Mesothelial cell of epicardium (in vitro differentiated cells): ENCODE measurements at places on chromosomes 3 and 15.

DNA sequence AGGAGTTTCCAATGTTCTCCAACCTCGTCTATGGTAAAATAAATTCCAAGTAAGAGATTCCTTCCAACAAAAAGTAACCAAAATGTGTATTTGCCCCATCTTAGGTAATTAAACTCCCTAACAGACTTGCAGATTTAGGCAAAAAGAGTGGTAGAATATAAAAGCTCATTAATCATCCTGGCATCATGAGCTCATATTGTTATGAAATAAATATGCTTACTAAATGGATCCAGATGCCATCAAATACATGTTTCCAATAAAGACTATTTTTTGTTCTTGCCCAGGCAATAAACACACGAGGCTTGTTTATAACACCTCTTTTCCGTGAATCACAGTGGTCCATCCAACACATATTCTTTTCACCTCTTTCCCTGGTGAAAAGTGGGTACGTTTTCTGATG, 189.4 kb downstream of the THSD4 start:
- no peak for DNase-seq

GRCh38 chr15:96361309-96362010, 31.0 kb downstream of the NR2F2 start:
- DNase-seq: no peak

DNA sequence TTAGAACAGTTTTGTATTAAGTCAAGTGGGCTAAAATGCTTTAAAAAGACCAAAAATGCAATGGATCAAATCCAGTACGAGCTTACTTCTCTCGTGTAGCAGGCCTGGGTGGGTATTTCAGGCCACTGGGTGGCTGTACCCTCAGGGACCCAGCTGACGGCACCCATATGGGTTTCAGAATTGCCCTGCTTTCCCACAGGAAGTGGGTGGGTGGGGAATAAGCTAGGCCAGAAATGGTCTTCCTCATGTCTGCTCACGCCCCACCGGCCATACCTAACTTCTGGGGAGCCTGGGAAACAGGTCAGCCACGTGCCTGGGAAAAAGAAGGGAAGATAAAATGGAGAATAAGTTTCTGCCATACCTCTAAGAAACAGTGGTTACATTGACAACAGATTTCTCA, 20.3 kb downstream of the GPR160 start:
- DNase-seq: no peak

GRCh38 chr3:127063916-127064315, 81.0 kb downstream of the PLXNA1 start:
- DNase-seq: no peak

GRCh38 chr3:46661776-46662766, 31.4 kb downstream of the ALS2CL start:
- no peak for DNase-seq

GRCh38 chr15:73902121-73903020, 23.9 kb upstream of the LOXL1 start:
- DNase-seq: no peak
